ENCODE measurements at places on chromosomes 4 and X.
A peak's percentile ranks its signal among the peaks of the same experiment; 100 is the strongest.

- DNase-seq: peak; percentile 61
Observed at GRCh38 chrX:150211988-150212387, 151.1 kb upstream of the MAMLD1 start.

GRCh38 chr4:100299046-100299840 is 109.0 kb upstream of the DDIT4L start:
- peak; percentile 88 for DNase-seq

GRCh38 chr4:132334081-132334480 is 815.0 kb upstream of the PCDH10 start:
- DNase-seq: peak; percentile 70

- DNase-seq: no peak
Observed at GRCh38 chr4:3197366-3198105, 51.4 kb upstream of the MSANTD1 start.

GRCh38 chr4:88600176-88600838 is 8.0 kb downstream of the HERC3 start:
- DNase-seq: peak; percentile 92

DNA sequence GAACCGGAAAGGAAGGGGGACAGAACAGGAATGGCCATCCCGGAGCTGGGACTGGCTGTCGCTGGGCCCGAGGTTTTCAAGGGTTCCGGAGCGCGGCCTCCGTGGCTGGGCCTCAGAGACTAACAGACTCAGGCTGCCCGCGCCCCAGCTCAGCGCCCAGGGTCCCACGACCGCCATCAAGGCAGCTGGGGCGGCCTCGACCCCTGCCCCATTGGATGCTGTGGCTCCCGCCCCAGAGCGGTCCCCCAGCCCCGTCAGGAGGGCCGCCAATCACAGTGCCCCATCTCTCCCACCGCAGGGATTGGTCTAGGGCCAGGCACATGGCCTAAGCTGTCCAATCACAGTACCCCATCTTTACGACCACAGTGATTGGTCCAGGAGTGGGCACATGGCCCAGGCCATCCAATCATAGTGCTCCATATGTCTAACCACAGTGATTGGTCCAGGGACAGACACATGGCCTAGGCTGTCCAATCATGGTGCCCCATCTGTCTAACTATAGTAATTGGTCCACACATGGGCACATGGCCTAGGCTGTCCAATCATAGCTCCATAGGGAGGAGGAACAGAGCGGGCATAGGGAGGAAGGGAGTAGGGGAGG is 105.3 kb upstream of the NKX1-1 start:
- DNase-seq: peak; percentile 28

DNA sequence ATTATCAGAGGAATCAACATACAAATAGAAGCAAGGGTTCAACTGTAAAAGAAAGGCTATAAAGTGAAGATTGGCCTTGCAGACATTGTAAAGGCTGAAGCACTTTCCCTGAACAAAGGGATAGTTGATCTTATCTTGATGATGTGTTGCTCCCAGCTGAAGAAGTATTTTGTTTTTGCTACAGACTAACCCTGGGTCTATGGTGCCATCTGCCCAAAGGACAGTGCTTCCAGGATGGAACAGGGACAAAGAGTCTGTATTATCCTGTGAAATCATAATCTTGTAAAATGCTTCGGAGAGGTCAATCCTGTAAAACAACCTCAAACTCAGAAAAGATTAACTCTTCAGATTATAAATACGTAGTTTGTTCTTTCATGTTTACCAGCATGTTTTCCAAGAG is 251.7 kb upstream of the ANKRD50 start:
- DNase-seq: no peak

GRCh38 chr4:113743690-113744089 is 17.8 kb downstream of the CAMK2D start:
- no peak for DNase-seq

DNA sequence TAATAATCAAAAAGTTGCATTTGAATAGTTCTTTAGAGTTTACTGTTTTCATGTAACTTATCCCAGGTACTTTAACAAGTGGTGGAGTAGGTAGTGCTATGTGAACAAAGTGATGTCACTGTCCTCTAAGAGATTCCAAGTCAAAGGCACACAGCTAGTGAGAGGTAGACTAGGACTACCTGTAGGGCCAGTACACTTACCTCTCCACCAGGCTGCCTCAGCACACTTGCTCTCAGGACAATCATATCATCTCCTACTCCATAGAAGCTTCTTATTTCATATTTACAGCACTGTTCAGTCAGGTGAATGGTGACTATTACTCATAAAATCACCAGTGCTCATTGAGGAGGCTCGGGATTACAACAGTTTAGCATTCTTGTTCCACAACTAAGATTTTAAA is 173.0 kb upstream of the EMCN start:
- DNase-seq: no peak

DNA sequence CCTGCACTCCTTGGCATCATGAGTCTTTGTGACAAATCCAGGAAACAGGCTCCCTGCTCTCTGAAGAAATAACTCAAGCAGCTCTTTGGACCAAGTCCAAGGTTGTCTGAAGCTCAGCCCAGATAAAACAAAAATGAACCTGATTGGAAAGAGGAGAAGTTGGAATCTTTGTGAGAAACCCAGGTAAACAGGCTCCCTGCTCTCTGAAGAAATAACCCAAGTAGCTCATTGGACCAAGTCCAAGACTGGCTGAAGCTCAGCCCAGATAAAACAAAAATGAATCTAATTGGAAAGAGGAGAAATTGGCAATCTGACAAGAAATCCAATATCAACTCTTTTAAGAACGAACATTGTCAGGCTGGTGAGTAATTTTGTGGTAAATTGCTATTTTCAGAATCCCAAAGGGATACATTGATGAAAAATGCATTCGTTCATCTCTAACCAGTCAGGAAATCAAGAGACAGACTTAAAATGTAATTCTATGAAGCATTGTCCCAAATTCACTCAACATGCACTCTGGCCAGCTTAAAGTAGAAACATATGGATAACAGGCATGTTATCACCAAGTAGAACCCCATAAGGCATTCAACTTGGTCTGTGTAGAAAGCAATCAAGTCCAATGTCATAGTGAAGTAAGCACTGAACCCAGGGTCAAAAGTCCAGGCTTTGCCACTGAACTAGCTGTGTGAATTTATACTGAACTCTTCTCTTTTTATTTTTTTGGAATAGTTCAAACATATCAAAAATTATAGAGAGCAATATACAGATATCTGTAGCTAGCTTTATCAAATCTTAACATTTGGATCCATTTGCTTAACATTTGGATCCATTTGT is 16.8 kb upstream of the NFXL1 start:
- DNase-seq: peak; percentile 52

DNA sequence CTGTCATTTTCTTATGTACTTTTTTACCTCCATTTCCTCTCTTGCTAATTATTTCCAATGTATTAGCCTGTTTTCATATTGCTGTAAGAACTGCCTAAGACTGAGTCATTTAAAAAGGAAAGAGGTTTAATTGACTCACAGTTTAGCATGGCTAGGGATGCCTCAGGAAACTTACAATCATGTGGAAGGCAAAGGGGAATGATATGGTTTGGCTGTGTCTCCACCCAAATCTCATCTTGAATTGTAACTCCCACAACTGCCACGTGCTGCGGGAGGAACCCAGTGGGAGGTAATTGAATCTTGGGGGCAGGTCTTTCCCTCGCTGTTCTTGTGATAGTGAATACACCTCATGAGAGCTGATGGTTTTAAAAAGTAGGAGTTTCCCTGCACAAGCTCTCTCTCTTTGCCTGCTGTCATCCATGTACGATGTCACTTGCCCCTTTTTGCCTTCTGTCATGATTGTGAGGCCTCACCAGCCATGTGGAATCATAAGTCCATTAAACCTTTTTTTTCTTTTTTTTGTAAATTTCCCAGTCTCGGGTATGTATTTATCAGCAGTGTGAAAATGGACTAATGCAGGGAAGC is 870.0 kb upstream of the INTU start:
- peak; percentile 15 for DNase-seq

- no peak for DNase-seq
Observed at GRCh38 chrX:623599-624315, 6.8 kb upstream of the SHOX start.

DNA sequence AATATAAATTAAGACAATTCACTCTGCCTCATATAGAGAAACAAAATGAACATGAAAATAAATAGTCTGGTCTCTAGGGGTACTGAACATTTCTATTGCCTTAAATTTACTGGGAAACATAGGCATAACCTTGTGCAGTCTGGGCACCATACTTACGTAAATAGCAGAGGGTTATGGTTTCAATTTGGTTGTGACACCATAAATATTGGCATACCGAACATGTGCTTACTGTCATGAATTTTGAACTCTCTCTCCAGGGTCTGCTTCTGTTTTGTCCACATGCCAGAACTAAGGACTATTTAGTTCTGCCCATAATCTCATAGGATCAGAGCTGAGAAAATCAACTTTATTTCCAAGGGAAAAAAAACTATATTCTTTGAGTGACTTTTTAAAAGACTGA is 17.6 kb downstream of the PDGFC start:
- DNase-seq: no peak

GRCh38 chrX:154718616-154719015 is 32.3 kb downstream of the GAB3 start:
- DNase-seq: no peak

GRCh38 chrX:112512509-112512908 is 167.2 kb downstream of the LHFPL1 start:
- no peak for DNase-seq

DNA sequence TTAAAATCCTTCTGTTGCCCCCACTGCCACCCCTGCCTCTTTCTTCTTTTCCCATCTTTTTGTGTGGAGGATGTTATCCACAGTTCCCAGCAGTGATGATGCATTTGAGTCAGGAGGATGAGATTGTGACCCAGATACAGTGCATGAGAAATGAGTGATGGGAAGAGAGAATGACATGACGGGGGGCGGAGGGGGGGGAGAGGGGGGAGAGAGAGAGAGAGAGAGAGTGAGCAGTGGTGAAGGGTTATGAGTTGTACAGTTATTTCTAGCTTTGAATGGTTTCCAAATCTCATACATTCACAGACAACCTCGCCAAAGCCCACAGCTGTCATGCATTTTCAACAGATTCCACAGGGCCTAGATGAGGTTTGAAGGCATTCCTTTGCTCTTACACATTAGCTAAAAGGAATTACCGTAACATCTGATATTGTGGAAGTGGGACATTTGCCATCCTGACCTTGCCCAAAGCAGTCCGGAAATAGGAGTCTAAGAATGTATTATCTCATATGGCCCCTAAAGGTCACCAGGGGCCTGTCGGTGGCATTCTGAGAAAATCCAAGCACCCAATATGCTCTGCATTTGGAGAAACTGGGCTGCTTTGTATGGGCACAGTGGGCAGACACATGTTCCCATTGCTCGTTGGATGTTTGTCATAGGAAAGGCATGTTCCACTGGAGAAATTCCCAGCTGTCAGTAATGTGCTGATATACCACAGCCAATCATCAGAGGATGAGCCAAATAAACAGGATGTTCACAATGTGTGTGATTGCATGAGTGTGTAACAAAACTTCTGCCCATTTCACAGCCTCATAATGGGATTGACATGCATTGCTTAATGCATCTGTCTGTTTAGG is 435.8 kb downstream of the SPRY1 start:
- peak; percentile 97 for DNase-seq

GRCh38 chrX:9566150-9566621 is 101.3 kb downstream of the TBL1X start:
- peak; percentile 88 for DNase-seq

Data from ELR (cell line).